Activated CD4-positive, alpha-beta memory T cell treated with anti-CD3 and anti-CD28 coated beads for 36 hours (primary cell): ENCODE measurements at places on chromosomes 16 and 17. TPM values are rescaled to one million over a fixed set of nuclear protein-coding genes. Genes with fewer than 3 reads are reported as not detected.

- no peak for DNase-seq
Measured at GRCh38 chr17:37856245-37856644, 68.0 kb upstream of the TBC1D3K start.

DNA sequence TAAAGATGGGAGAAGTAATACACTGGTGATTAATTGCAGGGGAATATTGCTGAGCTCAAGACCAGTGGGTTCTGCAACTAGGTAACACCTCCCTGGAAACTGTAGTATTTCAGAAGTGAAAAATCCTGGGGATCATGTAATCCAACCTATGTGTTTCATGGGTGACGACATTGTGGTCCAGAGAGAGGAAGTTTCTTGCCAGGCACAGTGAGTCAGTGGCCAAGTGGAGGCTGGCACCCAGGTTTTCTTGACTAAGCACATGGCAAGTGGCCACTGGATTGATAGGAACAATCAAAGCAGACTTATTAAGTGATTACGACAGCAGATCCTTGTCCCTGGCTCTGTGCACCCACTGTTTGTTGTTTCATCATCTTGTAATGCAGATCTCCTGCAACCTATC, 14.6 kb upstream of the CIITA start:
- no peak for DNase-seq

The RNU2-1 gene
- 5,687 TPM for total RNA-seq

The SLC12A3 gene
- total RNA-seq: not detected

The TSC2 gene
- 63.9 TPM for total RNA-seq

The NAGS gene
- total RNA-seq: 1.5 TPM

GRCh38 chr17:80539022-80539641, 5.5 kb upstream of the RPTOR start:
- DNase-seq: no peak

DNA sequence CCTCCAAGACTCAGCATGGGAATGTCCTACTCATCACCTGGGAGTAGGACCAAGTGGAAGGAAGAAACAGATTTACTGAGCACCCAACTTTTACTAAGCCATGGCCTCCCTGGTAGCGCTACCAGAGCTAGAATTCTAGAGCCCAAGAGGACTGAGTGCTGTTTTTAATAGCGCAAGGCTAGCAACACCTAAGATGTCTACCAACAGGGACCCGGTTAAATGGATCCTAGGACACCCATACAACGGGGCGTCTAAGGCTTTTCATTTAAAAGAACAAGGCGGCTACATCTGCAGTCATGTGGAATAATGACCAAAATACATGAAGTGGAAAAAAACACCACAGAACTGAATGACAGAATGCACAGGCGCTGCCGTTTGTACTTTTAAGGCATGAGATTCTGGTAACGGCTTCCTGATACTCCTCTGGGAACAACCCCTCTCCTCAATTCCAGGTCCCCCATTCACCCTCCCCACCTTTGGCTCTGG, 5.1 kb downstream of the GGA2 start:
- no peak for DNase-seq

- DNase-seq: no peak
Measured at GRCh38 chr17:74198694-74199093, 4.8 kb upstream of the RPL38 start.

DNA sequence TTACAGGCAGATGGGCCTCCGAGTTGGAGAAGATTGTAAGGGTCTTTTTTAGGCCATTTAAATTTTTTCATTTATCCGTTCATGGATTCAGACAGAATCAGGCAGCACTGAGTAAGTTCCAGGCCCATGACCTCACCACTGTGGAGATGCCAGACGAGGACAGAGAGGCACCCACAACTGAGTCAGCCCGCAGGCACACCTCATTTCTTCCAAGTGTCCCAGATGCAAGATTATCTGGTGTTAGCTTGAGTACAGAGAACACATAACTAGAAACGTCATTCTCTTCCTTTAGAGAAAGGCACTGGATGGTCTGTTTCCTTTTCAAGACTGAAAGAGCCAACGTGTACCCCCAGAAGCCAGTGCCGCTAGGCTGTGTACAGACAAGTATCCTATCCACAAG, 16.9 kb downstream of the CLEC16A start:
- DNase-seq: peak; percentile 72

The ZNF423 gene
- total RNA-seq: not detected
